ENCODE measurements at places on chromosomes 16 and 17.

DNA sequence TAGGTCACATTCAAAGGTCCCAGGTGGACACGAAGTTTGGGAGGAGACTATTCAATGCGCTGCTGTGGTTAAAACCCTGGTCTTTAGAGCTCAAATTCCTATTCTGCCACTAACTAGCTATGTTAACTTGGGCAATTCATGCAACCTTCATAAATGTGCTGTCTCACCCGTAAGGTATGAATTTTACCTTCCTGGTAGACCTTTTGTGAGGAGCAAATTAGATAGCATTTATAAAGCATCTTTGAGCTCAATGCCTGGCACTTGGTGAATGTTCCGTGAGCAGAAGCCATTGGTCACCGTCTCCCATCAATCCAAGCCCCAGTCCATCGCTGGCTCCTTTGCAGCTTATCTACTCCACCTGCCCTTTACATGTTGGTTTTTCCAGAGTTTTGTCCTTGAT lies 16.6 kb downstream of the CHD9NB start:
- no peak for DNase-seq

DNA sequence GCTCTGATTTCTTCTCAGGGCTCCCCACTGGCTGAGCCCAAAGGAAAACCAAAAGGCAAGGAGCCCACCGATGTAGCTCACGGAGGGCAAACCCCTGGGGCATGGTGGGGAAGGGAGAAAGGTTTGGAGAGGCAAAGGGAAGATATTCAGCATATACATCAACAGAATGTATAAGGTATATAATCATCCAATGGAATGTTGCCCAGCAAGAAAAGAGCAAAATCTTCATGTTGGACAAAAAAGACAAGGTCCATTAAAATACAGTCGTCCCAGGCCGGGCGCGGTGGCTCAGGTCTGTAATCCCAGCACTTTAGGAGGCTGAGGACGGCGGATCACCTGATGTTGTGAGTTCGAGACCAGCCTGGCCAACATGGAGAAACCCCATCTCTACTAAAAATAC lies 1.6 kb downstream of the CPPED1 start:
- no peak for DNase-seq

- no peak for DNase-seq
Measured at GRCh38 chr17:51372345-51373004, 112.1 kb downstream of the UTP18 start.

GRCh38 chr17:80978499-80979497 lies 12.8 kb upstream of the CHMP6 start:
- DNase-seq = no peak

- no peak for DNase-seq
Measured at GRCh38 chr17:29148257-29148789, 31.9 kb downstream of the MYO18A start.

- no peak for DNase-seq
Measured at GRCh38 chr17:8375738-8376259, 705 bp downstream of the KRABD2 start.

DNA sequence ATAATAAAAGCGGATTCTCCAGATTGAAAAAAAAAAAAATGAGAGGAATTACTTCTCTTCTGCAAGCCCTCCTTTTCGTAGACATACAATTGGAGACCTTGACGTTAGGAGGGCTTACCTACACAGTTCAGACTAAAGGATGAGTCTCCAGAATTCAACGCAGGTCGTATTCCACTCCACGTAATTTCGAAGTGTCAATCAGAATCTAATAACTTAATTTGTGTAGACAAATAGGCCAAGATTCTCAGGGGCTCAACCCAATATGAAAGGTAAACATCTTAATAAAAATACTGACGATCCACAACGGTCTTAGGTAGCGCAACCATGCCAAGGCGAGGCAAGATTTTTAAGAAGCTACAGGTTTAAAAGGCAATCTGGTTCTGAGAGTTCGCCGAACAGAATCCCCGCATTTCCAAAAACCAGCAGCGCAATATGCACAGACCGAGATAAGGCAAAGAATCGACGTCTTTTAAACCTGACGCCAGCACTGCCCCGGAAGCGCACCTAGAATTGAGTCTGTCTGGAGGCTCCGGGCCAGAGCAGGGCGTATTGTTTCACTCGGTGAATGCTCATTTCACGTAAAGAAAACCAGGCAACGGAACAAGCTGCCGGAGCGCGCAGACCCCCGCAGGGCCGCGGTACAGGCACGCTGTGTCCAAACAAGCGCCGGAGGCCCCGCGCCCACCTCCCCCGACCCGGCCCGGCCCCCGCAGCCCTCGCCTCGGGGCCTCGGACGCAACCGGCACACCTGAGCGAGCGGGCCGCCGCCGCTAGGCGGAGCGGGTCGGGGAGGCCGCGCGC lies 623 bp downstream of the MBTPS1 start:
- DNase-seq = no peak
